ENCODE measurements at places on chromosomes 12 and 14.

DNA sequence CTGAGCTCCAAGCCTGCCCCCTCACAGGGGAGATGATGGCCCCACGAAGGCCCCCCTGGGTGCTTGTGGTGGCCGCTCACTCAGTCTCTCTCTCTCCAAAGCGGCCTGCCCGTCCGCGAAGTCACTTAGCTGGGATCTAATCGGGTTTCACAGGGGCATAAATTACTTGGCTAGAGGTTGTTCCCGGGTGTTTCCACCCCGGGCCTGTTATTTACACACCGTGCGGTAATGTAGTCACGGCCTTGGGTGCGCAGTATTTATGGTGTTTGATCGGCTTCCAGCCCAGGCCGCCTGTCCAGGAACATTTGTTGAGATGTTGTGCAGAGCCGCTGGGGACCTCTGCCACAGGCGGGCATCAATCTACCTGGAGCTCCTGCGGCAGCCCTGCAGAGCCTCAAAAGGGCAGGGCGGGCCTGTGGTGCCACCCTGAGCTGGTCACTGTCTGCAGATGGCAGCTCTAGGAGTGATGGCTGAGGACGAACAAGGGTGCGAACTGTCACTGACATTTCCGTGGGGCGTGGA is 91.2 kb downstream of the KIF26A start:
- DNase-seq, result no peak

DNA sequence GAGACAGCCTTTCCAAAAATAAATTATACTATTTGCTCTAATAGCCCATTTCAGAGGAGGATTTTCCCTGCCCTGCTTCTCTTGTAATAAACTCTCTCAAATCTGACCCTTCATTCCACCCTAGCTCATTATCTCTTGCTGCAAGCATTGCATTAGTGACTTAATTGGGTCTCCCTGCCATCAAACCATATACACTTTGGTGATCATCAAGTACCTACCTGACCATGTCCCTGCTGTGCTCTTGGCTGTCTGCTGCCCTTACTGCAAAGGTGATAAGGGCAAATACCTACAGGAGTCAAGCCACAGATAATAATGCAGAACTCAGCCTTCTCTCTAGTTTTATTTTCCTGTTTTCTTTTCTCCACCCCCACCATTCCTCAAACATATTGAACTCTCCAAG is 88.4 kb downstream of the LIN7A start:
- DNase-seq, result no peak

- no peak for DNase-seq
Measured at GRCh38 chr14:68655021-68655831, 137.6 kb downstream of the ZFP36L1 start.

DNA sequence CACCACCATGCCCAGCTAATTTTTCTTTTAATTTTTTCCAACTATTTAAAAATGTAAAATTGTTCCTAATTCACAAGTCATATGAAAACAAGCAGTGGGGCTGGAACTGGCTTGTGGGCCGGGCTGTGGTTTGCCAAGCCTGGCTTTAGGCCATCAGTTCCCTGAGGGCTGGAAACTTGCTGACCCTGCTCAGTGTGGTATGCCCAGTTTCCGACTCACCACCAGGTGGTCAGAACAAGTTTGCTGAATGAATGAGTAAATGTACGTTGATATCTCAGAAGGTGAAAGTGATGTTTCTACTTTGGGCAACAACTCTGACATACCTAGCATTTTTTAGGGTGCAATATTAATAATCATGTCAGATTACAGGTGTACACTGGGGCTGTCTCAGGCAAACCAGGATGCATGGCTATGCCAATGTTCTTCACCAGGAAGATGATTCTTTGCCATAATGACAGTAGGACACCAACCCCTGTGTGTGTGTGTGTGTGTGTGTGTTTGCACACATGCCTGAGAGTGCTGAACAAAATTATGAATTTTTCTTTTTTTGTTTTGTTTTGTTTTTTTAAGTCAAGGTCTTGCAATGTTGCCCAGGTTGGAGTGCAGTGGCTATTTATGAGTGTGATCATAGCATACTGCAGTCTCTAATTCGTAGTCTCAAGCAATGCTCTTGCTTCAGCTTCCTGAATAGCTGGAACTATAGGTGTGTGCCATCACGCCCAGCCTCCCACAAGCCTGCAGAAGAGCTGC is 106.1 kb downstream of the PTPN11 start:
- no peak for DNase-seq

- no peak for DNase-seq
Measured at GRCh38 chr14:71438684-71439083, 493.5 kb upstream of the RGS6 start.

GRCh38 chr12:93214523-93215289 is 163.0 kb upstream of the NUDT4 start:
- no peak for DNase-seq

- DNase-seq, result peak; percentile 20
Measured at GRCh38 chr14:56422703-56423213, 156.8 kb upstream of the TMEM260 start.

- no peak for DNase-seq
Measured at GRCh38 chr14:106518054-106518943, 991.9 kb downstream of the TMEM121 start.

DNA sequence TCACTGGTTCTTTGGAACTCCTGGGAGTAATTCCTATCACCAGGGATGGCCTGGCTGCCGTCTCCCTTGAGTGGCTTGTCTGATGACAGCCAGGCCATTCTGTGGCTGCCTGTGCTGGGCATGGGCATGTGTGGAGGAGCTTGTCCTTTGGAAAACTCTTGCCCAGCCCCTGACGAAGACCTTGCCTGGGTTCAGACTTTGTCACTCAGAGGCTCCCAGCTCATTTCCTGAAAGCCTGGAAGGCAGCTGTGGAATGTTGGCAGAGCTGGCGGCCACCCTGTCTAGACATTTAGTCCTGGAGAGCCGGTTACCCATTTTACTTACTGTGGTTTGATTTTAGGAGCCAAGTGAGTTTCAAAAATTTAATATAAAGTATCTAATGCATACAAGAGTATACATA is 34.0 kb downstream of the TUNAR start:
- no peak for DNase-seq

GRCh38 chr12:108815369-108815768 is 42.0 kb downstream of the SSH1 start:
- DNase-seq, result no peak

DNA sequence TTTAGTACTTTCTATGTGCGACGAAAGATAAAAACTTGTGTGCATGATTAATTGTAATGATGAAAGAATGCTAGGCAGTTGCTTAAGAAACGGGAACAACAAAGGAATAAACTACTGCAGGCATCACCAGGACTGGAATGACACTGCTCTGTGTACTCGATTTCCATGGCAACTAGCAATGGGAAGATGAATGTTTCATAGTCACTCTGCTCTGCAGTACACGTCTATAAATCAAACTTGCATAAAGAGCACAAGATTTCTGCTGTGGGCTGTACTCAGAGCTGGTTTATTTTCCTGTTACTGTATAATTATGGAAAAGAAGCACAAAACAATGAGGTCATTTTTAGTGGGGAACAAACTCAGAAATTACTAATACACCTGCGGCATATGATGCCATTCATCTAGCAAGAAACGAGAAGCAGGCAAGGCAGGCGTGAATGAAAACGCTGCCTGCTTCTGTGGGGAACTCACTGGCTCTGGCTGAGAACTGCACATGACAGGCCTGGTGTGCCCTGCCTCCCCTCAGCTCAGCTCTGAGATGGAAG is 41.8 kb downstream of the EFCAB11 start:
- DNase-seq, result no peak

DNA sequence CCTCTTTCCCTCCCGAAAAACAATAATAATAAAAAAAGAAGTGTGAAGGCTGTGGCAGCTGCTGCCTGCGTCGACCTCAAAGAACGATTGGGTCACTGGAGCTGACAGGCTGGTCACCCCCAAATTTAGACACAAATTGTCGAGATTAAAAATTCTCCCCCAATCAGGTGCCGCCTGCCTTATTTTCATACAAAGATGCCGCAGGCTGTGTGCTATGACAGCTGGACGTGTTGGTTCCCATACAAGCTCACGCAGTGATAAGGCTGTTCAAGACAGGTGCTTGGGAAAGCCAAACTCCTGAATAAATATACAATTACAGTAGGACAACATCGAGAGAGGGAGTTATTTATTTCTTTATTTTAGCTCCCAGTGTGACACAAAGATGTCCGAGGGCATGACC is 1041.8 kb downstream of the VRK1 start:
- no peak for DNase-seq

GRCh38 chr12:76402259-76402658 is 54.0 kb upstream of the BBS10 start:
- DNase-seq, result no peak

DNA sequence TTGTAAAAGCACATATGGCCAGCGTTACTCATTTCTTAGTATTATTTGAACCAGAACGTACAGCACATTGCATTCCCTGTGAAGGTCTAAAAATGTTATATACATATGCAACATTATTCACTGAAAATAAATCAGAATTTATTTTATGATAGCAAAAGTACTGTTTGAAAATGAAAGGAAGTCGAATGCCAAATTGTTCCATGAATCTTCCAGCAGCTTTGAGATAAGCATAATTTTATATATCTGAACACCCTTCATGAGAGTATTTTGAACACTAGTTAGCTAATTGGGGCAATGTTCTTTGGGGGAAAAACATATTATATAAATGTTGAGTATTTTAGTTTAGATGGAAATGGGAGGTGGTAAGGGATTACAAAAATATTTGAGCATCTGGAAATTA is 300.7 kb upstream of the SYT1 start:
- no peak for DNase-seq

GRCh38 chr12:79512068-79512467 is 178.7 kb downstream of the PAWR start:
- DNase-seq, result no peak

- DNase-seq, result no peak
Measured at GRCh38 chr14:98269533-98269932, 1002.5 kb downstream of the BCL11B start.

GRCh38 chr12:6322352-6322751 is 11.9 kb downstream of the PLEKHG6 start:
- DNase-seq, result no peak

- DNase-seq, result no peak
Measured at GRCh38 chr14:73339846-73340595, 102.7 kb downstream of the PAPLN start.

DNA sequence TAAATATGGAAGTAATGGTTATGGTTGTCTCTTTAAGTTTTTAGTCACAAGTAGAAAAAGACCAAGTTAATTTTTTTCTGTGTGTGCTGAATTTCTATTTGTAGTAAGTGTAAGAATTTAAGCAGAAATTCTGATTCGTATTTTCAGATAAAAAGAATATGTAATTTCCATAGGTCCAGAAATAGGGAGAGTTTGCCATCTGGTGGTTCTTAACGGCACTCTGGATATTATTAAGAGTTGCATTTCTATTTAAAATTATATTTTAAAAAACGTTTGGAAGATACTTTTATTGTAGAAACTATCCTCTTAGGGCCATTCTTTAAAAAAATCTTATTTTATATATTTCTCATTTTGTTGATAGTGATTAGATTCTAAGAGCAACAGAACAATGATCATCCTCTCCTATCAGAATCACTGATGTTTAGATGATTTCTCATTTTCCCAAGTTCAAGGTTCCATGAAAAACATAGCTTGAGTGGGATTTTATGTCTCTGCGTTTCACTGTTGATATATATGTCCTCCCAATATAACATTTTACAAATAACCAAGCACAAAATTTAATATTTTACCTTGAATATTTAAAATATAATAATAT is 88.3 kb downstream of the LRRK2 start:
- DNase-seq, result no peak

- no peak for DNase-seq
Measured at GRCh38 chr12:25701290-25701689, 148.2 kb upstream of the LMNTD1 start.

DNA sequence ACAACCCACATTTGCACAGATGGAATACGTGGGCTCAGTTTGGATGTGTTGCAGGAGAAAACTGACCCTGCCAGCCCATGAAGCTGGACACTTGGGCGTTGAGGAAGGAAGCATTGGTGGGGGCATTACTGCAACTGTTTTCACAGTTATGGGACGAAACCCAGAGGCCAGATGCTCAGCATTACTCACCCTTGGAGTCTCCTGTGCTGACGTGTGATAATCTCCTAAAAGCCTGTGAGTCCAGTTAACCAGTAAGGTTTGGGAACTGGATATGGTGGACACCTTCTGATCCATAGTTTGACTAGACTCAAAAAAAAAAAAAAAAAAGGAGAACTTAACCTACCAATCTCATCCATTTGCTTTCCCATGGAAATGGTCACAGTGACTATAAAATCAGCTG is 52.8 kb upstream of the EGLN3 start:
- no peak for DNase-seq

DNA sequence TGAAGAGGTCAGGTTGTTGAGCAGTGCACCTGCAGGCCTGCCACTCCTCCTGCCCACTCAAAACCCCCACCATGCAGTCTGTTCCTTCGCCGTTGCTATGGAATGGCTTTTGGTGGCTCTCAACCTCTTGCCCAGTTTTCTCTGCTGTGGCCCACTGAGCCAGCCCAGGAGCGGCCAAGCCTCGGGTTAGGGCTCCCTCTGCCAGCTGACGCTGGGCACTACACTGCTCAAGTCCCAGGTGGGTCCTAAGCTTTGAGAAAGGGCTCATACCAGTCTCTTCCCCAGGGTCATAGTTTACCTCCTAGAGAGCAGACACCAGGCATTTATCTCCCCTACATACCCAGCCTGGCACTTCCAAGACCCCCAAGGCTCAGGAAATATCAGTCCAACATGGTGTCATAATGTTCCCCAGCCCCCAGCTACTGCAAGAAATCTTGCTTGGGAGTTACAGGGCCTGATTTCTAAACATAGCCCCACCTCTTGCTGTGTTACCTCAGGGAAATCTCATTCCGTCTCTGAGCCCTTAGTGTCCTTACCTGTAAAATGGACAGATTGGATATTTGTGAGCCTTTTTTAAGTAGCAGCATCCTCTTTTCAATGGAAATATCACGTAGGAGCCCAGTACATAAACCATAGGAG is 59.4 kb downstream of the TSPAN11 start:
- peak; percentile 45 for DNase-seq

DNA sequence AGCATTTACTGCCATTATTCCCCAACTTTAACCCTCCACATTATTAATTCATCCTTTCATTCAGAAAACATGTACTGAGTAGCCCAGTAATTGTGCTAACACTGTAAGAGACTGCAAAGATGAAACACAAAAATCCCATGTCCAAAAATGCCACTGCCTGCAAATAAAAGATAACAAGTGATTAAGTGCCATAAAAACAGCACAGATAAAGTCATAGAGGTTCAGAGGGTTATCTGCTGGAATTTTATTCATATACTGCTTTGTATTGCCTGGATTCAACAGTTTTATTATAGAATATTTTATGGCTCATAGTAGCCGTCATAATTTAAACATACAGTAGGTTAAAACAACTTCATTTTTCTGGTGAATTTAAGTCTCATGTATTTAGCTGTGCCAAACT is 177.9 kb downstream of the KICS2 start:
- no peak for DNase-seq

- no peak for DNase-seq
Measured at GRCh38 chr12:131628023-131628740, 82.7 kb upstream of the SFSWAP start.

DNA sequence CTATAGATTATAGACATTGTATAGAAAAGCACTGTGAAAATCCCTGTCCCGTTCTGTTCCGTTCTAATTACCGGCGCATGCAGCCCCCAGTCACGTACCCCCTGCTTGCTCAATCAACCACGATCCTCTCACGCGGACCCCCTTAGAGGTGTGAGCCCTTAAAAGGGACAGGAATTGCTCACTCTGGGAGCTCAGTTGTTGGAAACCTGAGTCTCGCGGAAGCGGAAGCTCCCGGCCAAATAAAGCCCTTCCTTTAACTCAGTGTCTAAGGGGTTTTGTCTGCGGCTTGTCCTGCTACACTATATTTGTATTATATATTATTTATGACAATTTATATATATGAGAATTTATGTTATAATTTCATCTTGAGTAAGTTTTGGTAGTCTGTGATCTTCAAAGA is 213.6 kb upstream of the AMIGO2 start:
- DNase-seq, result no peak

GRCh38 chr14:40119765-40120164 is 687.5 kb upstream of the FBXO33 start:
- DNase-seq, result no peak

Measured in cerebellar nuclear complex (tissue), 1 donor.